GM12891 (cell line): ENCODE measurements at places on chromosomes 2 and 18.

DNA sequence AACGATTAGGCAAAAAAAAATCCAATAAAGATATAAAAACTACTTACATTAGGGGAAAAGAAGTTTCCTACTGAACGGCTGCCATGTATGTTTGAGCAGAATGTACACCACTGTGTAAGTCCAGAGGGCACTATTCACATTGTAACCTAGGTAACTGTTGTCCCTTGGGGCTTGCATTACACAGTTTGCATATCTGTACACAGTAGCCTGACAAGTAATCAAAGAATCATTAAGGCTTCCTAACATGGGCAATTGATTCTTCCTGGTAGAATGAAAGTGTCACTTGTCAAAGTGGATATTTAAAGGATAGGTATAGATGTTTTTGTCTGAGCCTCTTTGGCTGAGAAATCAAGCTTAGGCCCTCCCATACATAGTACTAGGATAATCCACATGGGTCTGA is 39.1 kb downstream of the PLEK start:
- no peak for DNase-seq

- no peak for DNase-seq
Observed at GRCh38 chr2:189685540-189686229, 11.2 kb downstream of the ANKAR start.

GRCh38 chr2:218289639-218290315 is 2.5 kb downstream of the TMBIM1 start:
- DNase-seq, result no peak

DNA sequence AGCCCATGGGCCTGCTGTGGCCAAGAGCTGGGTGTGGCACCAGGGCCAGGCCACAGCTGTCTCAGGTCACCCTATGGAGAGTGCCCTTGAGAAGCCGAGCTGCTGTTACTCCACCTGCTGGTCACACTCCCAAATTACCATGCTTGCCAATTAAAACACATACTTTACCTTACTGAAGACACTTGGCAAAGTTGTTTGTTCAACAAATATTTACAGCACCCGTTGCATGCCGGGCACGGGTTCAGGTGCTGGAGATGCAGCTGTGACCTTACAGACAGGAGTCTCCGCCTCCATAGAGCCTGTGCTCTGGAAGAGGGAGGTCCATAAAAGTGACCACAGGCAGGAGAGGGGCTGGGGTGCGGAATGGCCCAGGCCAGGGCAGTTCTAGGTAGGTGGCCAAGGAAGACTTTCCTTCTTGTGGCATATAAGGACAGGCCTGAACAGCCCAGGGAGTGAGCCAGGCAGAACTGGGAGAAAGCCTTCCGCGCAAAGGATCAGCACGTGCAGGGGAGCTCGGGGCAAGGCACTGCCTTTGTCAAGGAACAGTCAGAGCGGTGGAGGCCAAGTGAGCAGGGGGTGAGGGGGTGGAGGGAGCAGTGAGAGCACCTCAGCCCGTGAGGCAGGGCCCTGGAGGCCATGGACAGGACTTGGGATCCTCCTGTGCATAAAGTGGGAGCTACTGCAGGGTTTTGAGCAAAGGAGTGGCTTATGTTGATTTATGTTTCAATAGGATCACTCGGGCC is 23.6 kb upstream of the RBM44 start:
- peak; percentile 48 for DNase-seq

- peak; percentile 33 for DNase-seq
Observed at GRCh38 chr2:222861411-222862105, 722 bp downstream of the ACSL3 start.

- DNase-seq, result no peak
Observed at GRCh38 chr2:37354531-37354930, 10.1 kb downstream of the QPCT start.

- no peak for DNase-seq
Observed at GRCh38 chr2:237596520-237597195, 6.1 kb upstream of the RAB17 start.

DNA sequence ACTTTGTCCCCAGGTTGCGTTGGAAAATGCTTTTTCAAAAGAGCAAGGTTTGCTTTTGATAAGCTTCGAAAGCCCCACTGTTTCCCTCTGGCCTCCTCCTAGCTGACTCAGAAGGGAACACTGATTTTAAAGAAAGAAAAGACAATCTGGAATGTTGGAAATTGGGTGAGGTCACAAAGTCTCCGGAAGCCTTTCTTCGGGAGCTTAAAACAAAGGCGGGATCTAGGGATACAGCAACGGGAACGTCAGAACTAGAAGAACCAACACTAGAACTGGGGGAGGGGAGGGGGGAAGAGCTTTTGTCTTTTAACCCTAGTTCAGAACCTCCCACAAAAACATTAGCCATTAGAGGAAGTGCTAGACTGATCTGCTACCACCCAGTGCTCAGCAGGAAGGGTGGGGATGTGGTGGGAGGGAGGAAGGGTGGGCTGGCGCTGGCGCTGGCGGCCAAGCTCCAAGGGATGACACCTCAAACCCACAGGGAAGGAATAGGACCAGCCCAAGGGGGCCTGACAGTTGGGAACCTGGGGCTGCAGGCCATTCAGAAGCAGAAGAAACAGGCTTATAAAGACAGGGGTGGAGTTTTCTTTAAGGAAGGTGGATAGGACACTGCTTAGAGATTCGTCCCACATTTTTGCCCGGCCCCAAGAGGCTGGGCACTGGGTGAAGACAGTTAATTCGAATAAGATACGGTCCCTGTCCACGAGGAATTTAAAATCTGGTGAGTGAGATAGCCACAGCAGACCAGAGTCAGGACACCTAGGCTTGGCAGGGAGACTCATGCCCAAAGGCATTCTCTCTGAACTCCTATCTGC is 1.7 kb downstream of the TMSB10 start:
- DNase-seq, result no peak

- DNase-seq, result no peak
Observed at GRCh38 chr18:76697441-76697901, 124.9 kb upstream of the ZNF236 start.

DNA sequence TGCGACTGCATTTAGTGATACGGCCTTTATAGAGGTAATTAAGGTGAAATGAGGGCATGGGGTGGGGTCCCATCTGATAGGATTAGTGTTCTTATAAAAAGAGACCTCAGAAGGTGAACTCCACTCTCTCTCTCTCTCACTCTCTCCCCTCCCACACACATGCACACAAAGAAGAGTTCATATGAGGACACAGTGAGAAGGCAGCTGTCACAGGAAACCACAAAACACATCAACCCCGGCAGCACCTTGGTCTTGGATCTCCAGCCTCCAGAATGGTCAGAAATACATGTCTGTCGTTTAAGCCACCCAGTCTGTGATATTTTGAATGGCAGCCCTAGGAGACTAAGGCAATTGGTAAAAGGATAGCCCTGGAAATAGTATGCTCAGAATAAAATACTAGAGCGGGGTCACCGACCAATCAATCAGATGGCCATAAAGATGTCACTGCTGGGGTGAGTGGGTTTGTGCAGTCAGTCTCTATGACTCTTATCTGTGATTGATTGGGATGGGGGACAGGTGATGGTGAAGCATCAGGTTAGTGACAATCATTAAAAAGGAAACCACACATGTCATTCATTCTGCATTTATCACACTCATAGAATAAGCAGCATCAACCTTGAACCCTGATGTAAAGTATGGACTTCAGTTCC is 118.9 kb upstream of the POU3F3 start:
- no peak for DNase-seq

DNA sequence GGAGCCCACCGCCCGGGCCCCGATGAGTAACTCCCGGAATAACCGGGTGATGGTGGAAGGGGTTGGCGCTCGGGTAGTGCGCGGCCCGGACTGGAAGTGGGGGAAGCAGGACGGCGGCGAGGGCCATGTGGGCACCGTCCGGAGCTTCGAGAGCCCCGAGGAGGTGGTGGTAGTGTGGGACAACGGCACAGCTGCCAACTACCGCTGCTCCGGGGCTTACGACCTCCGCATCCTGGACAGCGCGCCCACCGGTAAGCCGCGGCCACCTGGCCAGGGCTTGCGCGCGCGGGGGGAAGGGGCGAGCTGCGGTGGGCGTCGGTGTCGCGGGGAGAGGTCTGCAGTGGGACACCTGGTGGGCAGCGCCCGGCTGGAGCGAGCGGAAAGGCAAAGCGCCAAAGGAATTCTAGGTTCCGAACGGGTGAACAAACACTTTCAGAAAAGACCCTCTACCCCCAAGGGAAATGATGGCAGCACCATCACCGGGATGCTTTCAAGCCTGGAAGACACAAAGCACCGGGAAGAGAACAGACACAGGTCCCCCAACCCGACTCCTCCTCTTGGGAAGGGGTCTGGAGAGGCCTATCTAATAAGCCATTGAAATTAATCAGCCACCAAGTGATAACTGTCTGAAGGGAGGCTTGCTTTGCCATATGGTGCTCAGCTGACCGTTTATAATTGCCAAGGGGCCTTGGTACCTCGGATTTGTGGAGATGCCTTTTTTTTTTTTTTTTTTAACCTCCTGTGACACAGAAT is 1.1 kb downstream of the MIB1 start:
- no peak for DNase-seq

GRCh38 chr2:199458009-199458805 is 468 bp upstream of the SATB2 start:
- DNase-seq, result peak; percentile 37

- no peak for DNase-seq
Observed at GRCh38 chr2:235702186-235702585, 208.3 kb downstream of the AGAP1 start.

DNA sequence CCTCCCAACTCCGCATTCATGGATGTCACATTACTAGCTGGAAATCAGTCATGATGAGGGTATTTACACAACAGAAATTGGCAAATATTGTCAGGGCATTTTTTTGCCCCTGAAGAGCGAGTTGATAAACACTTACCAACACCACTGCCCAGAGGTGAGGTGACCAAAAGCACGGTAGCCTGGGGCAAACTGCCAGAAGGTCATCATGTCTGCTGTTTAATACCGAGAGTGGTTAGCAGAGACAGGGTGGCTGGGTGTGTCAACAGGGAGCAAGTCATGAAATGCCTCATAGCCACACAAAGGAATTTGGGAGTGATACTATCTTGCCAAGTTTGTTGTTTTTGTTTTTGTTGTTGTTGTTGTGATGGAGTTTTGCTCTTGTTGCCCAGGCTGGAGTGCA is 37.0 kb upstream of the EPC2 start:
- DNase-seq, result no peak

GRCh38 chr2:240250985-240251847 is 110.8 kb upstream of the OTOS start:
- DNase-seq, result no peak

DNA sequence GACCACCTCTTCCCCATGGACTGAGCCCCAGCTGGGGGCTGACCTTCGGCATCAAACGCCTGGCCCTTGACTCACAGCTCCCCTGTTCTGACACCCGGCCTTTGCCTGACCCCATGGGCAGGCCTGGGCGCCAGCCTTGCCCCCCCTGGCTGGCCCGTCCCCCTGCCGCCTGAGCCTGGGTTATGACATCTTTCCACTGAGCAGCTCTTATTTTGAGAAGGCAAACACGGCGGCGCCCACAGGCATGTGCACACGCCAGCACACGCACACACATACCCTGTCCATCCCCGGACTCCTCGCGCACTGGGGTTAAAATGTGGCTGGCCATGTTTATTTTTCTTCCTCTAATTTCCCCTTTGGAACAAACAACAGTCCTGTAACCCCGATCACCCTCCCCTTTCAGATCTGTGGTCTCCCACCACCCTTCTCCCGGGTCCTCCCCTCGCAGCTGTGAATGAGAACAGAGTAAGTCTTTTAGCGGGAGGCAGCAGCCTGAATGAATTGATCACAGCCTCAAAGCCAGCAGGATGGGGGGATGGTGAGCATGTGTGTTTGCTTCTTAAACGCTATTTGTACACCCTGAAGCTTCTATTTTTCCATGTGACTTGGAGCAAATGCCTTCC is 11.8 kb upstream of the ATOH8 start:
- no peak for DNase-seq

DNA sequence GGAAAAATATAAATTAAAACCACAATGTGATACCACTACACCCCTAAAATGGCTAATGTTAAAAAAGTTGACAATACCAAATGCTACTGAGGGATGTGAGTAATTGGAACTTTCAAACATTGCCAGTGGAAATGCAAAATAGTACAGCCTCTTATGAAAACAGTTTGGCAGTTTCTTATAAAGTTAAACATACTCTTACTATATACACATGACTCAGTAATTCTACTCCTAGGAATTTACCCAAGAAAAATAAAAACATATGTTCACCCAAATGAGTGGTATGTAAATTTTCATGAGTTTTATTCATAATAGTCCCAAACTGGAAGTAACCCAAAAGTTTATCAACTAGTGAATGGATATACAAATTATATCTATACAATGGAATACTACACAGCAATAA is 228.0 kb downstream of the CYP26B1 start:
- DNase-seq, result no peak

- no peak for DNase-seq
Observed at GRCh38 chr18:8623549-8624106, 14.4 kb downstream of the RAB12 start.

GRCh38 chr2:99476629-99477028 is 13.2 kb downstream of the REV1 start:
- DNase-seq, result no peak

- no peak for DNase-seq
Observed at GRCh38 chr2:127373362-127374083, 14.3 kb downstream of the MAP3K2 start.

DNA sequence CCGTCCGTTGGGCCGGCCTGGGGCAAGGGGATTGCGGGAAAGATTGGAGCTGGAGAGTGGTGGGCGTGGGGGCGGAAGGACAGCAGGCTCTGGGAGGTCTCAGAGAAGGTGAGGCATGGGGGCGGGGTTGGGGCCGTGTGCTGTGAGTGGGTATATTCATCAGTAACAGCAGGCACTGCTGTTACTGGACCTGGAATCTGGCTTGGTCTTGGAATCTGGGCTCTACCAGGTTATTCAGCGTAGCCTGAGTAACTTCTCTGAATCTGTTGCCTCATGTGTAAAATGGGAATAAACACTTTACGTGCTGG is 435 bp downstream of the RNF181 start:
- no peak for DNase-seq

DNA sequence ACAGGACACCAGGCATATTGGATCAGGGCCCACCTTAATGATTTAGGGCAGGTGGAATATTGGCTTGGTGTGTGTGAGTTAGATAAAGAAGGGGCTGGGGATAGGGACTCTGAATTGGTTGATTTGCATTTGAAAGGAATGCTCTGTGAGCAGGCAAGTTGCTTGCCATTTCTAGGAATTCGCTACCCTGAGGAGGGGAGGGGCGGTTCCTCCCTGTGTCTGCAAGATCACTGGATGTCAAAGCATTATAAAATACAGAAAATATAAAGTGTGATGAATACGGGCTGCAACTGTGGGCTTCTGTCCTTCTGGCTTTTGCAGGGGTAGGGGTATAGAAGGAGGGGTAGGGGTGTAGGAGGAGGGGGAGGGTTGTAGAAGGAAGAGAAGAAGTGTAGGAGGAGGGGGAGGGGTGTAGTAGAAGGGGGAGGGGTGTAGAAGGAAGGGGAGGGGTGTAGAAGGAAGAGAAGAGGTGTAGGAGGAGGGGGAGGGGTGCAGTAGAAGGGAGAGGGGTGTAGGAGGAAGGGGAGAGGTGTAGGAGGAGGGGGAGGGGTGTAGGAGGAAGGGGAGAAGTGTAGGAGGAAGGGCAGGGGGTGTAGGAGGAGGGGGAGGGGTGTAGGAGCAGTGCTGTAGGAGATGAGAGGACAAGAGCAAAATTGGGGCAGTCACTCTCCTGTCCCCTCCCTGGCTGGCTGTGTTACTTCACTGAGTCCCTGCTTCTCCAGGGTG is 238.0 kb upstream of the COPS8 start:
- no peak for DNase-seq
